Right atrium auricular region (tissue), 2 donors: ENCODE measurements at places on chromosomes 3 and 15. TPM values are rescaled to one million over a fixed set of nuclear protein-coding genes. Genes with fewer than 3 reads are reported as not detected.

The DNASE1L3 gene
- 11.5 TPM for total RNA-seq

DNA sequence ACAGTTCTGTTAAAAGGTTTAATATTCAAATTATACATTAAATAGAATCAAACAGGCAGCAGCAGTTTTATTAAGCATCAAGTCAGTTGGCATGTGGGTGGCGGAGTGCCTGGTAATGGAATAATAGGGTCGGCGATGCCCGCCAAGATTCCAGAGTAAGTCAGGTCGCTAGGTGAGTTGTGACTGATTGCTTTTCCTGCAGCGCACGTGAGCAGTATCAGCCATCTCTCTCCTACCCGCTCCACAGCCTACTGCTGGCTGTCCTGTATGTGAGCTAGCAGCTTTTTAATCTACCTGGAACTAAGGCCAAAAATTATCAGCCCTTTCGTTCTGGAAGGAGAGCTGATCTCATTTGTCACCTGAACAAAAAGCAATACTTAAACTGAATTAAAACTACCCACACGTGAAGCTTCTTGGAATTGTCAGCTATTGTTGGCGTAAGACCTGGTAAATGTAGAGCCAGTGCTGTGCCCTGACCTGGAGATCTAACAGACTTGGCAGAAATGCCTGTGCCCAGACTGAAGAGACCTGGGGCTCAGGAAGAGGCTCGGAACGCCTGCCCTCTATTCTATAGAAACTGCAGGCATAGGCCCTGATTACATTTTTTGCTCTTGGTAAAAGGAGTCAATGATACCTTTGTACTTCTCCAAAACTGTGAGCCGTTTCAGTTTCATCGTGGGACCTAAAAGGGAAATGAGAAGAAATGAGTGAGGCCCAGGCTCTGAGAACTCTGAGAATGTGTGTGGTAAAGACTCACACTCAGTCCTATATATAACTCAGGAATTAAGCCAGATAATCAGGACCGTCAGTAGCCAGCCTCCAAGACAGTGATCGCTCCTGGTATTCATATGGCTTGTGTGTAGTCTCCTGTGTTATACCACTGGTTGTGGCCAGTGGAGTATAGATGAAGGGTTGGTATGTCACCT is 21.9 kb downstream of the IDH3A start:
- no peak overlapping the region for H3K4me3 ChIP-seq
- H3K4me1 ChIP-seq, result peaks cover 11% of the 10 kb centered on the region
- no peak for DNase-seq
- H3K27ac ChIP-seq, result peak overlapping the region; percentile 50
- peaks cover 68% of the 10 kb centered on the region for H3K36me3 ChIP-seq

The ECE2 gene
- 1.6 TPM for total RNA-seq

DNA sequence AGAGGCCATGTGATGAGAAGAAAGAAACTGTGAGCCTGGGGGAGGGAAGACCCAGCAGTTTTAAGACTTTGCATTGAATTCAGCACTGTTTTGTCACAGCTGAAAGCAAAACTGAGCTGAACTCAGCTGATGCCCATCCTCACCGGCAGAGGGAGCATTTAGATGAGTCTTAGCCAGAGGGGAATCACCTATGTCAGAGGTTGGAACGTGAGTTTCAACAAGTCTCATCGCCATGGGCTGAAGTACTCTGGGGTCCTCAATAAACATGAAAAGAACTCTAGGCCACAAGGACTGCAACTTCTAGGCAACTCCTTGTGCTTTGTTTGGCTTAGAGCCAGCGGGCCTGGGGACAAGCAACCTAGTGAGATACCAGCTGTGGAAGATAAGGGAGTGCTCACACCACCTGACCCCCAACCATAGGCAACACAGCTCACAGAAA is 324.5 kb downstream of the TBL1XR1 start:
- no peaks in the 10 kb centered on the region for H3K36me3 ChIP-seq
- H3K4me3 ChIP-seq, result no peak overlapping the region
- H3K27ac ChIP-seq, result no peak overlapping the region
- DNase-seq, result no peak
- H3K27me3 ChIP-seq, result no peaks in the 10 kb centered on the region

The GP5 gene
- total RNA-seq, result not detected

GRCh38 chr15:65948383-65948782 is 79.1 kb downstream of the RAB11A start:
- no peaks in the 10 kb centered on the region for H3K4me1 ChIP-seq
- H3K27me3 ChIP-seq, result no peaks in the 10 kb centered on the region
- DNase-seq, result no peak
- no peak overlapping the region for H3K27ac ChIP-seq
- H3K4me3 ChIP-seq, result no peak overlapping the region

GRCh38 chr15:67097930-67098740 is 32.7 kb downstream of the SMAD3 start:
- no peaks in the 10 kb centered on the region for H3K4me1 ChIP-seq
- H3K4me3 ChIP-seq, result no peak overlapping the region
- no peaks in the 10 kb centered on the region for H3K36me3 ChIP-seq
- DNase-seq, result no peak
- H3K27ac ChIP-seq, result peak overlapping the region; percentile 79

DNA sequence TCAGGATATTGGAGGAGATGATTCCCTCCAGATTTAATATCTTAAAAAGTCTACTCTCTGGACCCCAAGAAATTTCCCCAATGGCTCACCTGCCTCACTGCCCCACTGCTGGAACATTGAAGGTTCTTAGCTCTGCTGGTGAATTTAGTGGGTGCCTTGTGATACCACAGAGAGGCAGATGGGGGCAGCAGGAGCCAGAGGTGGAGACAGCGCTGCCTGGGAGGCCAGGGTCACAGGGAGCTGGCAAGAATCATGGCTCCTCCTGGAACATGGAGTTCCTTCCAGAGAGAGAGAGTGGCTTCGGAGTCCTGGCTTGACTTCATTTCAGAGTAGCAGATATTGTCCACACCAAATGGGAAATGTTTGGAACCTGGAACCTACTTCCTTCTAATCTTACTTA is 263.5 kb upstream of the CFAP20DC start:
- H3K4me1 ChIP-seq, result no peaks in the 10 kb centered on the region
- no peaks in the 10 kb centered on the region for H3K36me3 ChIP-seq
- H3K27ac ChIP-seq, result no peak overlapping the region
- DNase-seq, result peak; percentile 62
- H3K27me3 ChIP-seq, result no peaks in the 10 kb centered on the region

DNA sequence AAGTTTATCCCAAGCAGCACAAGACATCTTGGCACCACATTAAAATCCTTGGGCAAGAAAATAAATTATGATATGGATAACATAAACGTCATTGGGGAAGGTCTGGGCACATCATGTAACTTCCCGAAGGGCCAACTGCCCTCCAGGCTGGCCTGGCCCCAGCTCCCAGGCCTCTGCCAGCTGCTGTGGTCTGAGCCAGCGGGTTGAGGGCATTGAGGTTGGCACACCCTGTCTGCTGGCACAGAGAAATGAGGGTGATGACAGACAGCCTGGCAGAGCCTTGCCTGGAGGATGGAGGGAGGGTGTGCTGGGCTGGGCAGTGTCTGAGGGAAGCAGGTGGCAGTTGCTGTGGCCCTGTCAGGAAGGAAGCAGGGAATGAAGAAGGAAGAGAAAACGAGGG is 3.3 kb upstream of the RBSN start:
- H3K4me1 ChIP-seq, result no peaks in the 10 kb centered on the region
- H3K36me3 ChIP-seq, result no peaks in the 10 kb centered on the region
- H3K27ac ChIP-seq, result peak overlapping the region; percentile 92
- no peak overlapping the region for H3K4me3 ChIP-seq

GRCh38 chr3:191198932-191199331 is at the start of gene OSTN:
TSS of gene OSTN (plus strand) at chr3:191199241. CDS start at chr3:191212533, 13,292 bp downstream.
- H3K4me3 ChIP-seq, result no peak within 1 kb of the TSS
- no peak within 1 kb of the TSS for H3K27ac ChIP-seq
- no peak for DNase-seq
- H3K4me1 ChIP-seq, result no peaks in the 10 kb centered on the region
- no peaks in the 10 kb centered on the region for H3K27me3 ChIP-seq

DNA sequence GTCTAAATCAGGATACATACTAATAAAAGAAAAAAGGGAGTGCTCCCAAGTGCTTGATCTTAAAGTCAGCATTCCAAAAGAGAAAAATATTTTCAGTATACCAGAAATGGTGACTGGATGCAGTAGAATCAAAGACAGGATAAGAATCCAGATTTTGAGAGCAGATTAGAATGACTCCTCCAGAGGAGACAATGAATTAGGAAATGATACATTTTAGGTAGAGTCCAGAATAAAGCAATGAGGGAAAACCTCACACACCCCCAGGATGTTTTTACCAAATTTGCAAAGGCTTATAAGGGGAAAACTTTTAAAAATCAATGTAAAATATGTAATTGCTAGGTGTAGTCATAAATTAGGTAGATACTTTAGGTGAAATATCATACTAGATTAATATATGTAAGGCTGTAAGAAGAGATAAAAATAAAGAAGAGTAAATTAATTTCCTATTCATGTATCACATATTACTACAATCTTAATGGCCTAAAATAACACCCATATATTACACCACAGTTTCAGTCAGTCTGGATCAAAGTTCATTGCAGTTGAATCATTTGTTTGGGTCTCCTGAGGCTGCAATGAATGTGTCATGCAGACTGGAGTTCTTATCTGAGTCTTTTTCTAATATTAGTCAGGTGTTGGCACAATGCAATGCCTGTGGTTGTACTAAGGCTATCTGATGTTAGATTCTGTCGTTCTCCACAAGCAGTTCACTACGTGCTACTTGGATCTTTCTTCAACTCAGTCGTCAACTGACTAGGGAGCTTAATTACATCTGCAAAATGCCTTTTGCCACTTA is 547.8 kb upstream of the EPHA6 start:
- no peaks in the 10 kb centered on the region for H3K36me3 ChIP-seq
- no peak overlapping the region for H3K4me3 ChIP-seq
- no peak for DNase-seq
- H3K4me1 ChIP-seq, result no peaks in the 10 kb centered on the region

The ST6GAL1 gene
- 55.1 TPM for total RNA-seq

DNA sequence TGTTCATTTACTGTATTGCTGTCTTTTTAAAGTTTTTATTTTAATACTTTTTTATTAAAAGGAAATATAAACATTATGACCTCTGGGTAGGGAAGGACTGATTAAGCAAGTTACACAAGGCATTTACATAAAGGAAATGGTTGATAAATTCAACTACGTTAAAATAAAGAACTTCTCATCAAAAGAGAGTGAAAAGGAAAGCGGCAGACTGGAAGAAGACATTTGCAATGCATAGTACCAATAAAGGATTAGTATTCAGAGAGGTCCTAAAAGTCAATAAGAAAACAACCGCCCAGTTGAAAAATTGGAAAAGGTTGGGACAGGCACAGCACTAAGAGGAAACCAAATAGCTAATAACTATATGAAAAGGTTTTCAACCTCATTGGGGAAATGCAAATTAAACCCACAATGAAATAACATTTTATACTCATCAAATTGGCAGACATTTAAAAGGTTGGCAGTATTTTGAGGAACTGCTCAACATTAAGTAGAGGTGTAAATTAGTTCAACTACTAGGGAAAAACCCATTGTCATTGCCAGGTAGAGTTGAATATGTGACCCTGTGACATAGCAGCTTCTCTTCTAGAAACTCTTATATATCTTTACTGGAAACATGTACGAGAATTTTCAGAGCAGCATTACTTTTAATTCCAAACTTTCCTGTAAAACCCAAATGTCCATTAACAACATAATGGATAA is 9.5 kb downstream of the PDE8A start:
- H3K27me3 ChIP-seq, result no peaks in the 10 kb centered on the region
- DNase-seq, result no peak
- peaks cover 57% of the 10 kb centered on the region for H3K4me1 ChIP-seq
- H3K4me3 ChIP-seq, result no peak overlapping the region
- H3K27ac ChIP-seq, result no peak overlapping the region
- no peaks in the 10 kb centered on the region for H3K36me3 ChIP-seq

GRCh38 chr3:111915905-111916304 is 56.8 kb downstream of the PHLDB2 start:
- no peak overlapping the region for H3K27ac ChIP-seq
- peaks cover 12% of the 10 kb centered on the region for H3K4me1 ChIP-seq
- H3K27me3 ChIP-seq, result no peaks in the 10 kb centered on the region

- no peaks in the 10 kb centered on the region for H3K27me3 ChIP-seq
- DNase-seq, result no peak
- no peaks in the 10 kb centered on the region for H3K36me3 ChIP-seq
- H3K4me1 ChIP-seq, result no peaks in the 10 kb centered on the region
- H3K27ac ChIP-seq, result no peak overlapping the region
- H3K4me3 ChIP-seq, result no peak overlapping the region
Observed at GRCh38 chr3:97689962-97690361, 74.6 kb upstream of the ARL6 start.

GRCh38 chr3:23262766-23263165 is 59.6 kb downstream of the UBE2E2 start:
- no peak for DNase-seq
- H3K27ac ChIP-seq, result no peak overlapping the region
- H3K36me3 ChIP-seq, result no peaks in the 10 kb centered on the region

The SLC12A1 gene
- not detected for total RNA-seq

DNA sequence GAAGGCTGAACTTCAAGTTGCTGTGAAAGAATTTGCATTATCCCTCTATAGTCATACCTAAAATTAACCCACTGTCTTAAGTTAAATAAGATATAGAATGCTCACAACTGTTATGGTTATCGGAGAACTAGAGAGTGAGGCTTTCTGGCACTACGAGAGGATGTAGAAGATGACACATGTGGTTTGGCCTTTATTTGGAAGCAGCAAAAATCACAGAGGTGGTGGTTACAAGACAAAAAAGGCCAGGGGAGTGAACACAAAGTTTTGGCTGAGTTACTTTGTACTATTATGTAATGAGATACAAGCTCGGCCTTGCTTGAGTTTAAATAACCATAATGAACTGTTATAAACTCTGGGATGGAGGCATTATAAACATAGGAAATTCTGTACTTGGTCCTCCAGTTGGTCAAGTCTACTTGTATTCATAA is 78.3 kb upstream of the ICE2 start:
- H3K36me3 ChIP-seq, result no peaks in the 10 kb centered on the region
- H3K4me1 ChIP-seq, result no peaks in the 10 kb centered on the region

- H3K36me3 ChIP-seq, result peaks cover 55% of the 10 kb centered on the region
- H3K27me3 ChIP-seq, result no peaks in the 10 kb centered on the region
- no peak overlapping the region for H3K27ac ChIP-seq
- no peaks in the 10 kb centered on the region for H3K4me1 ChIP-seq
Observed at GRCh38 chr3:10272977-10273376, 19.8 kb downstream of the GHRL start.

DNA sequence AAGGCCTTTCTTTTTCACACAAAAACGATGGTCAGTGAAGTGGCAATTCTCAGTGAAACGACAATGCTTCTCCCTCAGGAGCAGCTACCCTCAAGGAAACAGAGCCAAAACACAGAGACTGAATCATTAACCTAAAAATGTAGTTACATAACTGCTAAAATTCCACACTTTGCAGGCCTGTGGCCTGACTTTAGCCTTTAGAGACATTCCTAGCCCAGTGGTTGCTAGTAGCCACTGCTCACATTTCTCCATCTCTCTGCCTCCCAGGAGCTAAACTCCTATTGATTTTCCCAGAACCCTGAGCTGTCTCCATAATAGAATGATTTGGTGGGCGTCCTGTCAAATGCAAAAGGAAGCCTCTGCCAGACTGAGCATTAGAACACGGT is 630.1 kb upstream of the KCNMB2 start:
- no peaks in the 10 kb centered on the region for H3K36me3 ChIP-seq
- peak overlapping the region; percentile 20 for H3K27ac ChIP-seq
- H3K4me1 ChIP-seq, result peaks cover 22% of the 10 kb centered on the region
- DNase-seq, result no peak
- H3K4me3 ChIP-seq, result no peak overlapping the region

DNA sequence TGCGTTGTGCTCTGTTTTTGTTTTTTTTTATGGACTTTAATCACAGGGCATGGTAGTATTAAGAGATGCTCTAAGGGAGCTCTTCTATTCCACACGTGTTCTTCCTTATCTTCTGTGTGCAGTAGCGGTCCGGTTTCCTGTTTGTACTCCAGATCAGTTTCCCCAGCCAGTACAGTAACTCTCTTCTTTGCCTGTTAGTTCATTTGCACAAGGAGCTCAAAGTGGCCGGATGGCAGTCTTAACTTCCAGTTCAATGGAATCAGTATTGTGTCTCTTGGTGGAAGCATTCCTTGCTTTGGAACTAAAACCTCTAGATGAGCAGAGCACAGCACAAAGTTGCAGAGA is 122.0 kb downstream of the KLF13 start:
- H3K36me3 ChIP-seq, result no peaks in the 10 kb centered on the region
- no peak overlapping the region for H3K4me3 ChIP-seq
- no peak overlapping the region for H3K27ac ChIP-seq
